ENCODE measurements at places on chromosomes 12 and 14.
A peak's percentile ranks its signal among the peaks of the same experiment; 100 is the strongest.

DNA sequence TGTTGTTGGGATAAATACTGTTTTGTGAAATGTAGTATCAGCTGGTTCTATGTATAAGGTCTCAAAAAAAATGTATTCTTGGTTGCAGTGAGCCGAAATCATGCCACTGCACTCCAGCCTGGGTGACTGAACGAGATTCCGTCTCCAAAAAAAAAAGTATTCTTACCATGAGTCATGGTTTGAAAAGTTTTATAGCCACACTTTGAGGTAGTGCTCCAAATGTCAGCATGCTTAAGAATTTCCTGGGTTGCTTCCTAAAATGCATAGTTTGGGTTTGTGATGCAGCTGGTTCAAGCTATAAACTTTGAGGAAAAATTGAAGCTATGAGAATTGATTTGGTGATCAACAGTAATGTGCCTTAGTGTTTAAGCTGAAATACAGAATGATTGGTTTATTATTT lies 48.0 kb downstream of the ETNK1 start:
- DNase-seq, result no peak

DNA sequence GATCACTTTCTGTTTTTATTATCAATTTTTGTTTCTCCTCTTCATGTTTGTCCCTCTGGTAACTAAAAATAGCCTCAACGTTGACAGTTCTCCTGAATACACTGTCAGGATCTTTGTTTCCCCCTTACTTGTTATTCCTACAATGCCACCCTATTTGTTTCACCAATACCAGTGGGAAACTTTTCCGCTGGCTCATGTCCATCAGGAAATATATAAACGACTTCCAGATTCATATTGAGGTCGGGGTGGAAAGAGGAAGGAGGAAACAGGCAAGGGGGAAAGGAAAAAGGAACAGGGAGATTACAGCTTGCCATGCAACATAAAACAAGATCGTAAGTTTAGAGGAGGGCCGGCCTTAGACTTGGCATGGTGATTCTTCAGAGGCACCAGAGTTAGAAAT lies 61.7 kb downstream of the BTBD7 start:
- no peak for DNase-seq

- no peak for DNase-seq
Measured at GRCh38 chr12:42144158-42144407, 591 bp downstream of the GXYLT1 start.

DNA sequence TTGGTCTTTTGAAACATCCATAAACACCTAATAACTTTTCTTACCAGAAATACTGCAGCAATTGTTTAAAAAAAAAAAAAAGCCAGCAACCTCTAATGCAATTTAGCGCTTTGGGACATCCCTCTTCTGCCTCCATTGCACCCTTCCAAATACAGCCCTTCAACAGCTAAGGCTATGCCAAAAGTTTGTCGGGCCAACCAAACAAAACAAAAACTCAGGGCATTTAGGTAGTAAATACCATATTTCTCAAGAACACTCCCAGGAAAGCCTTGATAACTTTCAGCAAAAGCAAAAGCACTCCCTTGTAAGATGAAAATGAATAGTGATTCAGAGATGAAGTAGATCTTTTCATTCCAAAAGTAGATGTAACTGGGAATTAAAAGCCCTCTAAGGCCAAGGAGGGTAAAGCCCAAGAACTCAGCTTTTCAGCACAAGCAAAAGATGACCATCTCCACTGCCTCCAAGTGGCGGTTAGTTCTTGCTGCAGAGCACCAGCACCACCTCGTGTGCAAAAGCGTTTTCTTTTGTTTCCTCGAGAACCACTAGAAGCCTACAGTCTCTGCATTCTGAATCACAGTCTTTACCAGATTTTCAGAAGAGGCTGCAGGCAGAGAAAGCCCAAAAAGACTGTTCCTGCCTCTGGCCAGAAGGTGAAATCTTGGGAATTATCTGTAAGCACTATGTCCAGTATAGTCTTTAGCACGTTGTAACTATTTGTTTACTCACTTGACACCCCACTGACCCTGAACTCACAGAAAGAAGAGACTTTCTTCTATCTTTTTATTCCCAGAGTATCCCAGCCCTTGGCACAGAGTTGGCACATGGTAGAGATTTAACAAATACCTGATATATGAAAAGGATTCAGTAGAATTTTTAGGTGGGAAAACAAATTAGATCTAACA lies 53.1 kb downstream of the SIX6 start:
- peak; percentile 59 for DNase-seq

DNA sequence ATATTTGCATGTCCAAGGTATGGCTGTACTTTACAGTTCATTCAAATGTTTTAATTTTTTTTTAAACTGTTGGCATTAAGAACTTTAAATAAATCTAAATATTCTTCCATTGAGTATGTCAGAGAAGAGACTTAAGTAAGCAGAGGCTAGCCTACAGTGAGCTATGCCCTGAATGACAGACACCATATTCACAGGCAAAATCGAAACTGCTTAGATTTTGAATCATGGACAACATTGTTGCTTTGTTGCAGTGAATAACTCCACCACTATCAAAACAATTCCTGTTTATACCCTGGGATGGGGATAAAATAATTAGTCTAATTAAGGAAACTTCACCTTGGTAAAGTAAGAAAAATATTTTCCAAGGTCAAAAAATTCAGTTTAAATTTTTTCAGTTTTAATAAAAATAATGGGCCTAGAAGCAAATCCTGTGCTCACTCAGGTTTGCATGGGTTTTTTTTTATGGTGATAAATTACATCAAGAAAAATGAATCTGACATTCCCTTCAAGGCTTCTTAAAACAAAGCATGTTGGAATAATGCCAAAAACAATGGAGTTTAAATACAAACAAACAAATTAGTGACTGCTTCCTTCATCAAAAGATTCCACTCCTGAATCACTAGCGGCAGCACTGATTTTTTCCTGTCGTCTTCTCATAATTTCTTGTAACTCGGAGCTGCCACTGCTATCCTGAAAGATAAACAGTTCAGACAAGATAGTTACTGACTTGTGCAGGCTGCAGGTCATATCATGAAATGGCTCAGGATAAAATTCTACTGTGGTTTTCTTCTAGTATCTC lies 168.2 kb downstream of the EPS8 start:
- DNase-seq, result no peak

DNA sequence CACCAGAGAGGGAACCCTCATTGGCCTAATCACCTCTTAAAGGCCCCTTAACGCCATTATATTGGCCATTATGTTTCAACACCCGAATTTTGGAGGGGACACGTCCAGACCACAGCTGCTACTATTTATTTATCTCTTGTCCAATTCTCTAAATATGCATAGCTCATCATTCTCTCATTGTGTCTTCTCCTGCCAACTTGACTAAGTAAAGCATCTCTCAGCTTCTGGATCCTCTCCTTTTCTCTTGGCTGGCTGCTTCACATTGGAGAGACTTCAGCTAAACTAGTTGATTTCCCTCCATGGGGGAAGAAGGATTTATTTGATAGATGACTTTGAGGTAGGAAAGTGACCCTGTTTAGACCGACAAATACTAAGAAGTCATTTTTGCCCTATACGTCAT lies 120.4 kb upstream of the KRR1 start:
- no peak for DNase-seq
